Naive thymus-derived CD4-positive, alpha-beta T cell (primary cell): ENCODE measurements at places on chromosomes 7 and 10.

DNA sequence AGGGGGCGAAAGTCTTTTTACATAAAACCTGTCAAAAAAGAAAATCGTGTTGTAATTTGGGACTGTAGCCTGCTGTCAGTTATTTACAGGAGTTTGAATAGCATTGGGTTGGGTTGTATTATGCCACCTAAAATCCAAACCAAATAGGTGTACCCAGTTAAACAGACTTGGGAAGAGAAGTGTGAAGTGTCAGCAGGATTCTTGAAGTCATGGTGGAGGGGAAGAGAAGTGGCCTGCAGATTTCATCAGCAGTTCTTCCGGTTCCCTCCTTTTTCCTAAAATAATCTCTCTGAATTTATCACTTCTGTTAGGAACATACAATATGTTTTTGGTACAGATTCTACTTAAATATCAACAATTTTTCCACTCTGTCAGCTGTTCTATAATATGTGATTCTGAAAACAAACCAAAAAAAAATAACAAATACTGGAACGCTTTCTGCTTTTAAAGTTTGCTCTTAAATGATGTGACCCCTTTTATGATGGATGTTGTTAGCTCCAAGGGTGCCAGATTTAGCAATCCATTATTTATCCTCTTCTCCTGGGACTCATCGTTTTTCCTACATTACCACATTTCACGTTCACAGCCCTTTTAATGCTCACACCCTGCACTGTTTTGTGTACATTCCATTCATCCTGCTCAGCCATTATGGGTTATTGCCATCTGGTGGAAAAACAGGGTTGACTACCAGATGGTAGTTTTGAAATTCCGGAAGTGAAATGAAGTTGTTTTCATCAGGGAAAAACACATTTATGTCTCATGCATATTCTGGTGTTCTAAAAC, 18.7 kb upstream of the ARHGAP12 start:
- no peaks in the 10 kb centered on the region for H3K4me1 ChIP-seq
- H3K27me3 ChIP-seq: no peaks in the 10 kb centered on the region
- DNase-seq: no peak
- H3K4me3 ChIP-seq: no peak overlapping the region

DNA sequence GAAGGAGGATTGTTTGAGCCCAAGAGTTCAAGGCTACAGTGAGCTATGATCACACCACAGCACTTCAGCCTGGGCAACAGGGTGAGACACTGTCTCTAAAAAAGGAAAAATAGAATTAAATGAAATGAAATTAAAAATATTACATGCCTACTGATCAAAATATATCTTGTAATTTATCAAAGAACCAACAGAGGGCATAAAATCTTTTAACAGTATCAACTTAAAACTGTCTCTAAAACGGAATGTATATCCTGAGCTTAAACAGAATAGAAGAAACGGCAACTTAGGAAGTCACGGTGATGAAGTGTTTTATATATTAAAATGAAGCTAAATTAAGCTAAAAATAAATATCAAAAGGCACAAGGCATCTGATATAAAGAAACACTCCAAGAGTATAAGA, 78.8 kb downstream of the MTPAP start:
- DNase-seq: no peak
- no peaks in the 10 kb centered on the region for H3K36me3 ChIP-seq
- no peaks in the 10 kb centered on the region for H3K4me1 ChIP-seq
- H3K27me3 ChIP-seq: no peaks in the 10 kb centered on the region

GRCh38 chr10:43166880-43167497, 28.7 kb downstream of the CSGALNACT2 start:
- peaks cover 42% of the 10 kb centered on the region for H3K36me3 ChIP-seq
- no peak overlapping the region for H3K27ac ChIP-seq
- no peaks in the 10 kb centered on the region for H3K27me3 ChIP-seq
- no peak overlapping the region for H3K4me3 ChIP-seq
- DNase-seq: no peak
- no peaks in the 10 kb centered on the region for H3K4me1 ChIP-seq

DNA sequence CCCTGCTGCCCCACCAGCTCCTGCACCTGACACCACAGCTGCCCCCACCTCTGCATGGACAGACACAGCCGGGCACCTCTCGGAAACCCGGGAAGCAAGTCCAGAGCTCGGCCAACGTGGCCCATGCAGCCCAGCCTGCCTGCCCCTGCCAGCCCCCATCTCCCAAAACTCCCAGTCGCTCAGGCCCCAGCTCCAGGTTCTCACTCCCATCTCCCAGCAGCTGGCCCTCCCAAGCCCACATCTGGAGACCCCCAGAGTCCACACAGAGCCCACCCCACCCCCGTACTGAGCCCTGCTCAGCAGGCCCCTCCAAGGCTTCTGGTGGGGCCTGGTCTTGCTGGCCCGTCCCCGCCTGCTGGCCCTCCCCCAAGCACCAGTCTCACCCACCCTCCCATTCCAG, 32.2 kb upstream of the UTF1 start:
- DNase-seq: no peak
- H3K27ac ChIP-seq: no peak overlapping the region
- H3K36me3 ChIP-seq: no peaks in the 10 kb centered on the region
- H3K27me3 ChIP-seq: no peaks in the 10 kb centered on the region
- H3K4me3 ChIP-seq: no peak overlapping the region

DNA sequence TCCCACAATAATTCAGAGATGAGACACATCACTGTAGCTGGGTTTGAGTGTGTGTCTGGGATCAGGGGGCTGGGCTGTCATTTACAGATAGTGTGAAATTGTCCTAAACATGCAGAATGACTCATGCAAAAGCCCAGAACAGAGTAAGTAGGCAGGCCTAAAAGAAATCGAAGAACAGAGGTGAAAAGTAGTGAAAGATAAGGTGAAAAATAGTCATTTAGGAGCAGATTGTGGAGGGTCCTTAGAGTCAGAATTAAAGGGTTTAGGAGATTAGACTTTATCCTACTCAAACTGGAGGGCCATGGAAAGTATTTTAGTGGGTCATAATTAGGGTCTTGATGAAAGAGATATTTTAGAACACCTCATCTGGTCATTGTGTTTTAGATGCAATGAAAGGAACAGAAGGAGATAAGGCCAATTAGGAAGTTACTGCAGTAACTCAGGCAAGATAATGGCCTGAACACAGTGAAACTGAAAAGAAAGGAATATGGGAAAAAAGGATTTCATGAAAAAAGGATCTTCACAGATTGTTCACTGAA, 58.3 kb upstream of the NEBL start:
- no peaks in the 10 kb centered on the region for H3K4me1 ChIP-seq
- H3K27ac ChIP-seq: no peak overlapping the region
- H3K4me3 ChIP-seq: no peak overlapping the region
- DNase-seq: no peak
- H3K27me3 ChIP-seq: no peaks in the 10 kb centered on the region
- no peaks in the 10 kb centered on the region for H3K36me3 ChIP-seq

DNA sequence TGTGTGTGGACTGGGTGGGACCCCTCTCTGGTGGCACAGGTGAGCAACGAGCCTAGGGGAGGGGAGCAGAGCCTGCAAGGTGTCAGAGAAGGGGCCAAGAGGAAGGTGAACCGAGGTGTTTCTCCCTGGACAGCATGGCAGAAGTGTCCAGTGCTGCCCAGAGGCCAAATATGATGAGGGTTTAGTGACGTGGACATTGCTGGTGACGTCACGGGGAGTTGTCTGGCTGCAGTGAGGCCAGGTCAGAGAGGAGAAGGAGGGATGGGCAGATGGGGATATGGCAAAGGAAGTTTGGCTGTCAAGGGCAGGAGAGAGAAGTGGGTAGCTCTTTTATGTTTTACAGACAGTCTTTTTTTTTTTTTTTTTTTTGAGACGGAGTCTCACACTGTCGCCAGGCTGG, 2.6 kb upstream of the ZNF853 start:
- H3K27me3 ChIP-seq: no peaks in the 10 kb centered on the region
- H3K27ac ChIP-seq: no peak overlapping the region
- H3K4me1 ChIP-seq: peaks cover 6% of the 10 kb centered on the region
- H3K4me3 ChIP-seq: no peak overlapping the region

DNA sequence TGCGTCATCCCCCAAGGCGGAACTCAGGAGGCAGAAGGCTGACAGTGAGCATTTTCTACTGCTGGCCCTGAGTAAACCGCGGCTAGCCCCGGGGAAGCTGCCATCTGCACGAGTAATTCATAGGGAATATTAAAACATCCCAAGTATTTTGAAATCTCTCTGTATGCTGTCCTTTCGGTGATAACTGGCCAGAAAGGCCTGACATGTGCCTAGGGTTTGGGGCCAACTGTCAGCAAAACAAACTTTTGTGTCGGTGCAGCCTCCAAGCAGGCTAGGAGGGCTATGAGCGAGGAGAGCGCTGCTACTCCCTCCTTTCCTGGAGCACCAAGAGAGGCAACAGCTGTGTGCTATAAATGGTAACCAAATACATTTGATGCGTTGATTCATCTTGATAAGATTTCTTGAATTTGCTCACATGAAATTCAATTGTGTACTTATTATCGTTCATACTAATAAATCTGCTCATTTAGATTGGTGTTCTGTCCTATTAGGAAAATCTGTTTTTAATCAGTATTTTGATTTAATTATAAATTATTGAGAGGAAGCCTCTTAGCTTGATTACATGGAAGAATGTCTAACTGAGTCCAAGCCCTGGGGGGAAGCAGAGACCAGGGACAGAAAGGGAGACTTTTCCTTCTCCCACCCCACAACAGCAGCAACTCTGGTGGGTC, 124.4 kb upstream of the NPS start:
- H3K4me3 ChIP-seq: no peak overlapping the region
- H3K36me3 ChIP-seq: no peaks in the 10 kb centered on the region
- no peaks in the 10 kb centered on the region for H3K27me3 ChIP-seq
- H3K27ac ChIP-seq: no peak overlapping the region
- H3K4me1 ChIP-seq: no peaks in the 10 kb centered on the region

- no peak overlapping the region for H3K4me3 ChIP-seq
- H3K4me1 ChIP-seq: no peaks in the 10 kb centered on the region
- no peak overlapping the region for H3K27ac ChIP-seq
- no peaks in the 10 kb centered on the region for H3K27me3 ChIP-seq
- no peak for DNase-seq
- H3K36me3 ChIP-seq: no peaks in the 10 kb centered on the region
Measured at GRCh38 chr10:51459476-51459875, 239.9 kb downstream of the CSTF2T start.

DNA sequence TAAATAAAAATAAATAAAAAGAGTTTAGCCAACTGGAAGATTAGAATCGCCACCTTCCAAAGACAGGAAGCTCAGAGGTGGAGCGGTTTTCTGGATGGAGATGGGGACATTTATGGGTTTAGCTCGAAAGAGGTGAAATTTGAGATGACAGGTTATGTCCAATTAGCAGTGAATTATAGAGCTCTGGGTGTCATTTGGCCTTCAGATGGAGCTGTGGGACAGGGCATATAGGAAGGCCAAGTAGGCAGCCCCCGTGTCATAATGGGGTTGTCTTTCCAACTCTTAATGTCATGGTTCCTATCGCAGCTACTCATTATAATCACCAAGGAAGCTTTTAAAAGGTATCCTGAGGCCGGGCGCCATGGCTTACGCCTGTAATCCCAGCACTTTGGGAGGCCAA, 21.0 kb upstream of the EEPD1 start:
- DNase-seq: no peak
- H3K27ac ChIP-seq: no peak overlapping the region
- no peaks in the 10 kb centered on the region for H3K27me3 ChIP-seq
- H3K4me3 ChIP-seq: no peak overlapping the region

DNA sequence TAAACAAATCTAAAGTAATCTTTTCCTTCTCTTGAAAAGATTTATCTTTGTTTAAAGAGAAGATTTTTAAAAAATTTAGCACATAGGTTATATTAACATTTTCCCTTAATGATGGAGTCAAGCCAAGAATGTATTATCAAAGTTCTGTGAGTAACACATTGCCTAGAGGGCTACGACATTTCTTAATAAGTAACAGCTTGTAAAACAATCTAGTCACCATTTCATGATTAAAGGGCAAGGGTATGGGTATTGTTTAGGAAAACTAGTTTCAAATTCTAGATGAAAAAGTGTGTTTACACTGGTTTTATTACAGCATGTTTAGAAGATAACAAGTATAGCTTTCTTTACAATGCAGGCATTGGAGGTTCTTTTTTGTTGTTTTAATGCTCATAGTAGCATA, 28.6 kb upstream of the LAMB4 start:
- H3K27me3 ChIP-seq: no peaks in the 10 kb centered on the region
- H3K4me3 ChIP-seq: no peak overlapping the region
- no peaks in the 10 kb centered on the region for H3K36me3 ChIP-seq
- DNase-seq: no peak
- no peaks in the 10 kb centered on the region for H3K4me1 ChIP-seq
- no peak overlapping the region for H3K27ac ChIP-seq

DNA sequence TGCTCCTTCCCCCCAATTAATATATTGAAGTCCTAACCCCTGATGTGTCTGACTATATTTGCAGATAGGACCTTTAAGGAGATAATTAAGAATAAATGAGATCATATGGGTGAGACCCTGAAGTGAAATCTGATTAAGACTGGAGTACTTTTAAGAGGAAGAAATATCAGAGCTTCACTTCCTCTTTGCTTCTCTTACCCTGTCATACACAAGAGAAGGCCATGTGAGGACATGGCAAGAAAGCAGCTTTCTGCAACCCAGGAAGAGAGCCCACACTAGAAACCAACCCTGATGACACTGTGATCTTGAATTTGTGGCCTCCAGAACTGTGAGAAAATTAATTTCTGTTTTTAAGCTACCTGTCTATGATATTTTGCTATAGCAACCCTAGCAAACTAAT, 44.2 kb downstream of the JMJD1C start:
- DNase-seq: peak; percentile 36
- H3K4me1 ChIP-seq: no peaks in the 10 kb centered on the region
- H3K36me3 ChIP-seq: no peaks in the 10 kb centered on the region
- no peaks in the 10 kb centered on the region for H3K27me3 ChIP-seq

- H3K27ac ChIP-seq: no peak overlapping the region
- no peak for DNase-seq
- H3K27me3 ChIP-seq: no peaks in the 10 kb centered on the region
Measured at GRCh38 chr10:45439873-45440272, 65.9 kb downstream of the ALOX5 start.

DNA sequence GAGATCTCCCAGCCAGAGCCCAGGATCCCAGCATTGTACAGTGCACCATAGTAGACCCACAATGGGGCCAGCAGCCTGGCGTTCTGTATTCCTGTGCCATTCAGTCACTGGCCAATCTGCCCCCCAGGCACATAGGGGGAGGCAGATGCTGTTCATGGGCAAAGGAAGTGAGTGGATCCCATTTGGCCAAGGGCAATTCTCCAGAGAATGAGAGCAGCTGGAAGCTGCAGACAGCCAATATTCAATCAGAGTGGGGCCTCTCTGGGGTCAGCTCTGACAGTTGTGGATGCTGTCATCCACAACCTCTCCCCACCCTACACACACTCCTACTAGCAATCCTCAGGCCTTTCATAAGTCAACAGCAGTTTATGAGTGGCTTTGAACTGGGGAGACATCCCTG, 17.5 kb downstream of the STEAP1B start:
- no peaks in the 10 kb centered on the region for H3K27me3 ChIP-seq
- no peak overlapping the region for H3K27ac ChIP-seq
- H3K4me3 ChIP-seq: no peak overlapping the region
- H3K4me1 ChIP-seq: no peaks in the 10 kb centered on the region

DNA sequence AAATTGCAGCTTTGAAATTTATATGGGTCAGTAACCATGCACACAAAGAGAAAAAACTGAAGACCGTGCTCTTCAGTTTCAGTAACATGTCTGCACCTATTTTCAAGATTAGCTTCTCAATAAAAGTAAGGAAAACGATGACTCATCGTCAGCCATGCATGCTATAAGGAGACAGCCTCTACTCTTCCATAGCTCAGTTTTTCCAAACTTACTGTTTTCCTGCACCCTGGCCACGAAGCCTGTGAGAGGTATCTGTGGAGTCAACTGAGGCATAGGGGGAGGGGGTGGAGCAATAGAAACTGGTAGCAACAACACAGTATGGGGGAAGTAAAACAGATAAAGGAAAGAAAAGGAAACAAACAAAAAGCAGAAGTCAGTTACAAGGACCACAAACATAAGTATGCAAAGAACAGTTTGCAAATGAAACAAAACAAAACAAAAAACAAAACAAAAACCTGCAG, 58.0 kb downstream of the PDSS1 start:
- no peak overlapping the region for H3K4me3 ChIP-seq
- no peak overlapping the region for H3K27ac ChIP-seq
- DNase-seq: no peak
